ENCODE measurements at places on chromosomes 16 and 17. TPM values are rescaled to one million over a fixed set of nuclear protein-coding genes. Genes with fewer than 3 reads are reported as not detected.

The SLFN13 gene
- total RNA-seq, result 14.3 TPM

The KRT24 gene
- total RNA-seq, result 0.43 TPM

The TBC1D3B gene
- 14.5 TPM for total RNA-seq

DNA sequence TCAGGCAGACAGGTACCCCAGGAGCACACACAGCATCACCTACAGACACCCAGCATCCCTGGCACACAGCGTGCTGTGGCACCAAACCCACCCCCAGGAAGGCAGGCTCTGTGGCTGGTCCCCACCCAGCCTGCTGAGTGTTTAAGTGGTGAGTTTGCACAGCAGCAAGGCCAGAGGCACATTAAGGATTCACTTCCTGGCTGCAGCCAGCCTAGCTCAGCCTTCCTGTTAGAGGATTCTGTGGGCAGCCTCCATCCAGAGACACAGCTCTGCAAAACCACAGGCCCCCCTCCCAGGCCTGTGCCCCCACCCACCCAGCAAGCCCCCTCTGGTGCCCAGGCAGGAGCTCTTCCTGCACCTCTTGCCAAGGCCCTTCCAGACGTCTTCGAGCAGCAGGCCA lies 36.1 kb upstream of the PHB1 start:
- no peak overlapping the region for H3K4me3 ChIP-seq
- peaks cover 9% of the 10 kb centered on the region for H3K27me3 ChIP-seq
- H3K4me1 ChIP-seq, result peaks cover 19% of the 10 kb centered on the region
- no peak for DNase-seq

- H3K4me3 ChIP-seq, result peak overlapping the region; percentile 24
- H3K4me1 ChIP-seq, result peaks cover 10% of the 10 kb centered on the region
- no peak for DNase-seq
- H3K27ac ChIP-seq, result peak overlapping the region; percentile 88
- no peaks in the 10 kb centered on the region for H3K27me3 ChIP-seq
Measured at GRCh38 chr17:75825149-75825552, 19.1 kb downstream of the UNC13D start.

DNA sequence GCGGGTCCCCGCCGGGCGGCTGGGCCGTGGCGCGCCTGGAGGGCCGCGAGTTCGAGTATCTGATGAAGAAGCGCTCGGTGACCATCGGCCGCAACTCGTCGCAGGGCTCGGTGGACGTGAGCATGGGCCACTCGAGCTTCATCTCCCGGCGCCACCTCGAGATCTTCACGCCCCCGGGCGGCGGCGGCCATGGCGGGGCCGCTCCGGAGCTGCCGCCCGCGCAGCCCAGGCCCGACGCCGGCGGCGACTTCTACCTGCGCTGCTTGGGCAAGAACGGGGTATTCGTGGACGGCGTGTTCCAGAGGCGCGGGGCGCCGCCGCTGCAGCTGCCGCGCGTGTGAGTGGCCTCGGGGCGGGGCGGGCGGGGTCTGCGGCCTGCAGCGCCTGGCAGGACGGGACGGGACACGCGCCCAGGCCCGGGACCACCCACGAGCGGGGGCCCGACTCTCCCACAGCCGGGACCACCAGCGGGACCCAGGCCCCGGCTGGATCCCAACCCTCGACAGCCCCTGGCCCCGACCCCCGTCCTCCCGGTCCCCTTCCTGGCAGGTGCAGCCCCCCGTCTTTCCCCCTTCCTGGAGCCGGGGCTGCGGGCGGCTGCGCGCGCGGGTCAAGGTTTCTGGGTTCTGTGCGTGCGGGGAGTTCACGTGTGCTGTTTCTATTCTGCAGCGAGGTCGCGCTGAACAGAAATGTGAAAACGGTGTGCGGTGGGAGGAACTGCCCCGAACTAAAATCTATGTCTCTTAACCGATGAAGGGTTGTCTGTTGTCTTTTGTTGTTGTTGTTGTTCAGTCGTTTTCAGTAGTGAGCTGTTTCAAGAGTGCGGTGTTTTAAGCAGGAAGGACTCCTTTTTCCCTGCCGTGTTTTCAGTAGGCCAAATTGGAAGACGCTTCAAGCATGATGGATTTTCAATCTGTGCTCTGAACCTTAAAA lies 705 bp downstream of the FOXK2 start:
- peak overlapping the region; percentile 93 for H3K4me3 ChIP-seq
- H3K4me1 ChIP-seq, result peaks cover 19% of the 10 kb centered on the region
- H3K27me3 ChIP-seq, result no peaks in the 10 kb centered on the region
- peaks cover 7% of the 10 kb centered on the region for H3K36me3 ChIP-seq
- no peak for DNase-seq

GRCh38 chr17:57676543-57676942 lies 68.6 kb downstream of the CCDC182 start:
- peaks cover 15% of the 10 kb centered on the region for H3K4me1 ChIP-seq
- H3K4me3 ChIP-seq, result no peak overlapping the region
- H3K36me3 ChIP-seq, result peaks cover 8% of the 10 kb centered on the region
- DNase-seq, result peak; percentile 53
- no peak overlapping the region for H3K27ac ChIP-seq

GRCh38 chr17:823501-823902 lies 41.3 kb downstream of the MRM3 start:
- H3K27me3 ChIP-seq, result no peaks in the 10 kb centered on the region
- no peak overlapping the region for H3K27ac ChIP-seq
- no peak for DNase-seq
- peaks cover 5% of the 10 kb centered on the region for H3K36me3 ChIP-seq
- no peaks in the 10 kb centered on the region for H3K4me1 ChIP-seq

GRCh38 chr17:40726919-40727318 lies 23.4 kb upstream of the KRT24 start:
- no peak overlapping the region for H3K4me3 ChIP-seq
- H3K27me3 ChIP-seq, result peaks cover 12% of the 10 kb centered on the region
- DNase-seq, result no peak
- H3K36me3 ChIP-seq, result no peaks in the 10 kb centered on the region
- no peaks in the 10 kb centered on the region for H3K4me1 ChIP-seq

DNA sequence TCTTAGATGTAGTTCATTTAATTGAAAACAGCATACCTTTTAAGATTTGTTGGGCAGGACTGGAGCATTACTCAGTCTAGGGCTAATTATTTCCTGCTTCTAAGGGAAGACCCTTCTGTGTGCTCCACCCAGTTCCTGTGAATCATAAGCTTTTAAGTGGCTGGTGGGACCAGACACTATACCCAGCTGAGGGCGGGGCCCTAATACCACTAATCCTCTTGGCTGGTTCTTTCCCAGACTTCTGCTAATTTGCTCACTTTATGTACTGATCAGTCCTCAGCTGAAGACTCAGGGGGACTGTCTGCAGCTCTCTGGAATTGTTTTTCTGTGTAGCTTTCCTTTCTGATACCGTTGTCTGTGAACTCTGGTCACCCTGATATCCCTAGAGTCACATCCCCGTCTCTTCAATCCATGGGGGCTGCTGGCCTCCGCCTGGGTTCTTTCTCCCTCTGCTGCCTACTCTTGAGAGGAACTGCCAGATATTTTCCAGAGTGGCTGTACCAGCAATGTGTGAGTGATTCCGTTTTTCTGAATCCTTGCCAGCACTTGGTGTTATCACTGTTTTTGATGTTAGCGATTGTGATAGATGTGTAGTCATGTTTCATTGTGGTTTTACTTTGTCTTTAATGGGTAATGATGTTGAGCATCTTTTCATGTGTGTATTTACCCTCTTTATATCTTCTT lies 35.1 kb downstream of the MFSD11 start:
- no peaks in the 10 kb centered on the region for H3K27me3 ChIP-seq
- no peak overlapping the region for H3K4me3 ChIP-seq
- peak overlapping the region; percentile 14 for H3K27ac ChIP-seq
- H3K36me3 ChIP-seq, result peaks cover 32% of the 10 kb centered on the region
- peaks cover 5% of the 10 kb centered on the region for H3K4me1 ChIP-seq

- H3K4me3 ChIP-seq, result no peak overlapping the region
- H3K4me1 ChIP-seq, result peaks cover 19% of the 10 kb centered on the region
- DNase-seq, result no peak
- no peaks in the 10 kb centered on the region for H3K27me3 ChIP-seq
- H3K27ac ChIP-seq, result peak overlapping the region; percentile 84
- no peaks in the 10 kb centered on the region for H3K36me3 ChIP-seq
Measured at GRCh38 chr16:27325736-27326135, 12.0 kb downstream of the IL4R start.

- no peak for DNase-seq
- no peak overlapping the region for H3K27ac ChIP-seq
- peaks cover 12% of the 10 kb centered on the region for H3K4me1 ChIP-seq
- H3K36me3 ChIP-seq, result no peaks in the 10 kb centered on the region
Measured at GRCh38 chr17:68705714-68706076, 104.5 kb upstream of the FAM20A start.

DNA sequence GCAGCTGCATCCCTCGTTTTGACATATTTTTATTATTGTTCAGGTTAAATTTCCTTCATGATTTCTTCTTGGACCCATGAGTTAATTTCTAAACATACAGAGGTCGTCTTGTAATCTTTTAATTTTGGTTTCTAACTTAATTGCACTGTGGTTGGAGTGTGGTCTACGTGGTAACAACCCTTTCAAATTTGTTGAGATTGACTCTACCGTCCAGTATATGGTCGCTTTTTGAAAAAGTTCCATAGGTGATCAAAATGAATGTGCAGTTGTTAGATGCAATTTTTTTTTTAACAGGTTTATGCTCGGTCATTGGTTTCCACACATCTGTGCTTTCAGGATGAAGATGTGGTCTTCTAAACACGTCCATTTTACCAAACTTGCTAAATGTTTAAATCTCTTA lies 11.0 kb upstream of the SLC6A4 start:
- peaks cover 27% of the 10 kb centered on the region for H3K36me3 ChIP-seq
- DNase-seq, result no peak
- no peaks in the 10 kb centered on the region for H3K27me3 ChIP-seq
- no peak overlapping the region for H3K27ac ChIP-seq

DNA sequence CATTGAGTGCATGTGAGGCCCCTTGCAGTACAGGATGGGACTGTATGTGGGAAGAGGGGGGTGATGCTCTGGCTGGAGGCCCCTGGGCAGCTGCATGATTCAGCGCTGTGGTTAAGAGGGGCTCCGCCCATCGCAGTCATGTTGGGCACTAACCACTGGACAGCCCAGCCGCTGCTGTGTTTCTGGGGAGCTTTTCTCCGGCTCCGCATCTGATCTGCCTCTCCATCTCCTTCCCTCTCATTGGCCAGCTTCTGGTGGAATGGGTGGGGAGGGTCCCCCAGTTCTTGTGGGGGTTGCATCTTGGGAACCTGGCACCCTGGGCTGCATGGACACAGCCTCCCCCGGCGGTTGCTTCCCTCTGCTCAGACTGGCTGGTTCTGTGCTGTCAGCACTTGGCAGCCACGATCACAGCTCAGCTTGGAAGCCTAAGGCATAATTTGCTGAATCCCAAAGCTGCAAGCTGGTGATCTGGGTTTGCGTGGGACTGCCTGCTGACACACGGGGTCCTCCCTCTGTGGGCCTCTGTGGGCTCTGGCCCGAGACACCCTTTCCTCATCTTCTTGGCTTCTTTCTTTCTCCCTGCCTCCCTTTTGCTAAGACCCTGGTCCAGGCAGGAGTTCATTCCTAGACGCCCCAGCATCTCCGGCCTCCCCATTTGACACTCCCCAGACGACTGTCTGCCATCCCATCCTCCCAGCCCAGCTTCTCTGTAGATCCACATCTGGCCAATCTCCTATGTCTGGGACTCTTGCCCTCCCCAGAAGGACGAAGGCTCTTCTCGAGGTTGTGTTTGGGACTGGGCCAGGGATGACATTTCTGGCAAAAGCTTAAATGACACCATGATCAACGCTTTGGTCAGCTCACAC lies 168.3 kb downstream of the SEC14L1 start:
- DNase-seq, result no peak
- no peaks in the 10 kb centered on the region for H3K27me3 ChIP-seq
- H3K27ac ChIP-seq, result peak overlapping the region; percentile 17
- no peaks in the 10 kb centered on the region for H3K36me3 ChIP-seq
- peaks cover 31% of the 10 kb centered on the region for H3K4me1 ChIP-seq
- H3K4me3 ChIP-seq, result no peak overlapping the region

Measured in type B pancreatic cell (in vitro differentiated cells).